ENCODE measurements at places on chromosomes 11 and 22.

DNA sequence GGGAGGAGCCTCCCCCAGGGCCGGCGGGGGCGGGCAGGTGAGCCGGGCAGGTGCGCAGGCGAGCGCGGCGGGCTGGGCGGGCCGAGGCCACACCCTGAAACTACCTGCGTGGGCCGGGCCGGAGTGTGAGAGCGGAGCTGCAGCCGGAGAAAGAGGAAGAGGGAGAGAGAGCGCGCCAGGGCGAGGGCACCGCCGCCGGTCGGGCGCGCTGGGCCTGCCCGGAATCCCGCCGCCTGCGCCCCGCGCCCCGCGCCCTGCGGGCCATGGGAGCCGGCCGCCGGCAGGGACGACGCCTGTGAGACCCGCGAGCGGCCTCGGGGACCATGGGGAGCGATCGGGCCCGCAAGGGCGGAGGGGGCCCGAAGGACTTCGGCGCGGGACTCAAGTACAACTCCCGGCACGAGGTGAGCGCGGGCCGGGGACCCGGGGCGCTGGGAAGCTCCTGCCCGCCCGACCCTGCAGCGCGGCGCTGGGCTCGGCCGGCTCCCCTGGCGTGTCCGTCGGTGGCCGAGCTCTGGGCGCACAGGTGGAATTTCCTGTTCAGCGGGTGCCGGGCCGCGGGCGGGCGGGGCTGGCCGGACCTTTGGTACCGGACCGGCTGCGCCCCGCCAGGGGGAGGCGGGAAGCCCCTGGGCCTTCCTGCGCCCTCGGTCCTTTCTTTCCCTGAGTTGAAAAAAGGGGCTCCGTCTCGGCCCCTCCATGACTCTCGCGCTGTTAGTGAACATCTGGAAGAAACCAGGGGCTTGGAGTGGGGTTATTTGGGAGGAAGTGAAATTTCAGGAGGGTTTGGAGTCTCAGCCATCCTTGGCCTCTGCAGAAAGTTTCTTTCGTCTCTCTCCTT is at the start of gene ST14:
ST14 (plus strand) TSS at position 126 of the 841 bp plus-strand sequence; CDS start at position 324, 198 bp downstream.
- DNase-seq, result no peak

- DNase-seq, result no peak
These were observed 68.6 kb downstream of the RRAS2 start for GRCh38 chr11:14290422-14290821.

- DNase-seq, result no peak
These were observed 12.6 kb downstream of the KLHL35 start for GRCh38 chr11:75420224-75421034.

- DNase-seq, result no peak
These were observed 9.1 kb downstream of the MRGPRF start for GRCh38 chr11:69003866-69004367.

DNA sequence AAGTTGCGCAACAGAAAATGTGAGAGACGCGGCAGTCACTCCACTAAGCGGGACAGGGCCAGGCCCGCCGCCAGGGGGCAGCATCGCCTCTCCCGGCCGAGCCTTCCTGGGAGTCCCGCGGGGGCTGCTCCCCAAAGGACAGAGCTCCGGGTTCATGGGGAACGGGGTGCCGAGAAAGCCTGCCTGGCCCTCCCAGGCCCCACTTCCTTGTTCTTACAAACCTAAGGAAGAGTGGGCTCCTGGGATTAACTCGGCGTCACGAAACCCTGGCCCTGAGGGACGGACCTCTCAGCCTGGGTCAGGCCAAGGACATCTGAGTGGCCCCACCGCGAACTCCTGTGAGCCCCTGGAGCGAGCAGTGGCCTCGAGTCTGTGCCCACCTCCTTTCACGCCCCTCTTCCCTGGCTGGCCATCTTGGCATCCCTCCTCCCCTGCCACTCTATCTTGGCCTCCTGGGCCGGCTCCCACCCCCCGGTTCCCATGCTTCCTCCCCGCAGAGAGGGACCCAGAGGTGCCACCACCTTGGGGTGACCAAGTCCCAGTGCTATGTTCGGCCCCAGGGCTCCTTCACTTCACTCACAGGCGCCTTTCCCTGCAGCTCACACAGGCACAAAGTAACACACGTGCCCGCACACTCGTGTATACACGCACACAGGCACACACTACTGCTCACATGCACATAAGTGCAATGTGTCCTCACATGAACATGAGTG is 99.9 kb upstream of the FGF3 start:
- peak; percentile 14 for DNase-seq

DNA sequence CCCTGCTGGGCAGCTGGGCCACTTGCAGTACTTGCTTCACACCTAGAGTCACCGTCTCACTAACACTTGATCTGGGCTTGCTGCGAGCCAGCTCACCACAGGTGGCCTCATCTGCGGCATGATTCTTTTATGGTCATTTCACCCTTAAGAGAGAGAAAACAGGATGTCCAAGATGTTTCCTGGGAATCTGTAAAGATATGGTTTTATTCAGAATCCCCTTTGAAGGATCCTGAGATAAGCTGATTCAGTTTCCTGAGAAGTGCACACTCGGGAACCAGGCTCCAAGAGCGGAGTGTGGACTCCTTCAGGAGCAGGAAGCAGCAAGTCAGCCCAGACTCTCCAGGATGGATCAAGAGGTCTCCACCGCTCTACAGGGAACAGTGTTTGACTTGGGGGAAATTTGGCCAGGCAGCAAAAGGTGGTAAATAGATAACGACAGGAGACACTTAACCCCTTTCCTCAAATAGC is 21.8 kb upstream of the TP53AIP1 start:
- DNase-seq, result no peak

DNA sequence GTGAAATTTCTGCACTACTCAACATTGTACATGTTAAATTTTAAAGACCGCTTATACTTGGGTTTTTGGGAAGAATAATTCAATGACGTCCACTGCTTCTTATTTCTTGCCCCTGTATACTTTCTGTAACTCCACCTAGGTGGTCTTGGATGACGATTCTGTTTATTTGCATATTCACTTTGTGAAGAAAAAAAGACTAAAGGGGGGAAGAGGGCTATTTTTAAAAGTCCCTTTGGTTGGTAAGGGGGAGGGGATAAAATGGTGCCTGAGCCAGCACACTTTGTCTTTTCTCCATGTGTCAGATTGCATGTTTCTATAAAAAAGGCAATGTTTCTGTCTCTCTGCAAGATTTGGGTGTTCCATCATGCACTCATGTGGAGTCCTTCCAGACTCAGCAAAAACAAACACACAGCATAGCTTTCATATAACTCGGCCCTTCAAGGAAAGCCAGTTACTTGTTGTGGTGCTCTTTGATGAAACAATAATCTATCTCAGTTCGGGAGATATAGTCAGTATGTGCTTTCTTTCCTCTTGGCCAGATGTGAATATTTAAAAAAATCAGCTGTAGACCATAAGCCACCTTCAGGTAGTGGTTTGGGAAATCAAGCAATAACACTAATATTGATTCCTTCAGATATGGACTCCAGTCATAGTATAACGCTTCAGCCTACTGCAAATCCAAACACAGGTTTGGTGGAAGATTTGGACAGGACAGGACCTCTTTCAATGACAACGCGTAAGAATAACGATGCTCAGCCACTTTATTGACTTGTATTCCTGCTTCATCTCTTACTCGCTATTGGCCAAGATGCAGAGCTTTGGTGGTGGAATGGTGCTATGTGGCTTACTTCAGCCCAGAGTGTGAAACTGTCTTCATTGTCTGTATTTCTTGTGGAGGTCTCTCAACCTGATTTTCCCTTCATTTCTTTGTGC is 68.8 kb downstream of the CD44 start:
- no peak for DNase-seq

GRCh38 chr22:43289976-43290721 is 53.0 kb downstream of the SCUBE1 start:
- DNase-seq, result no peak

- DNase-seq, result no peak
These were observed 4.7 kb upstream of the ADSL start for GRCh38 chr22:40341604-40342003.

All from stimulated activated CD4-positive, alpha-beta T cell treated with anti-CD3 and anti-CD28 coated beads, Interleukin-1b, Interleukin-23, amount 100 ng/mL, for 1 hour (primary cell).